ENCODE measurements at places on chromosomes 5 and 9.

GRCh38 chr9:115035841-115036612 is 81.9 kb downstream of the TNC start:
- peak; percentile 85 for DNase-seq

DNA sequence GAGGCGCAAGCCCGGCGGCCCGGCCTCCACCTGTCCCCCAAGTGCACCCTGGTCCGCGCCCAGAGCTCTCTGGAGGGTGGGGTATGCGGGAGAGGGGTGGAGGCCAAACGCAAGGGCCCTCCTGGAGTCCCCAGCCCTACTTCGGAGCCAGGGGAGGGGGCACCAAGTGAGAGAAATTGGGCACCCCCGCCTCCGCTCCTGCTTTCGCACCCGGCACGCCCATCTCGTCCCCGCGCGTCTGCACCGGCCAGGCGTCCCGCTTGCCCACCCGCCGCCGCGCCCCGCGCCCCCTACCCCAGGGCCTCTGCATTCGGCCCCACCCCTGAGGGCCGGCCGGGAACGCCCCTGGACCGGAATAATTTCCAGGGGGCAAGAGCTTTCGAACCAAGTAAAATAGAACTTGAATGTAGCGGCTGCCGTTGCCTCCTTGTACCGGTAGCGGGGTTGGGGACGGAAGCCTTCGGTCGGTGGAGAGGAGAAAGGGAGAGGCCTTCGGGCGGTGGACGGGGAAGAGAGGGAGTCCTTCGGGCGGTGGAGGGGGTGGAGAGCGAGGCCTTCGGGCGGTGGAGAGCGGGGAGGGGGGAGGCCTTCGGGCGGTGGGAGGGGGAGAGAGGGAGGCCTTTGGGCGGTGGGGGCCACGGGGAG is 694 bp upstream of the PHPT1 start:
- DNase-seq, result peak; percentile 61

DNA sequence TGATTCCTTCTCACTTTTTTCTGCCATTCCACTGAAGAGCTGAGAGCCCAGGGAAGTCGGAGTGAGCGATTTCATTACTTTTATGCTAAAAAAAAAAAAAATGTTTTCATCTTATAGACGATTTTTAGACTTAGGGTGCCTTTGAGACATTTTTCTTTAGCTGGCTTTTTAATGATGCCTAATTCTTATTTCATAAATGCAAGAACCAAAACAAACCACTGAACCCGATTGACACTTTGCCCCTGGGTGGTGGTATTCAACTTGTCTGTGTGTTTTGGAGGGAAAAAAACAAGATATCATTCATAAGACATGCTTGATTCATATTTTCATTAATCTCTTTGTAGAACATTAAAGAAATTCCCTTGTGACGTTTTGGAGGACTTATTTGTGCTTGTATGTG is 2.4 kb downstream of the TLE4 start:
- DNase-seq, result no peak

DNA sequence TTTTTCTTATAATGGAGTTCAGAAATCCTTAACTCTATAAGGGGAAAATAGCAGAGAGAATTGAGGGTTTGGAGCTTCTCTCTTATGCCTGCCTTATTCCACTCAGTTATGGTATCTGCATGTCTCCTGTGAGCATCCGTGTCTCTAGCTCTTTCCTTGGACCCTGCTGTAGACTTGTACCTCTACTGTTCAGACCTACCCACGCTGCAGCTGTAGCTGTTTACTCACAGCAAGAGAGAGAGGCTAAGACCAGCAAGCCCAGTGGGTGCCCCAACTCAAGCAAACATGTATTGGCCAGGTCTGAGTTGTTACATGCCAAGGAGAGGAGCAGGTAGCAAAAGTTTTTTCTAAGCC is 7.1 kb upstream of the PCSK1 start:
- DNase-seq, result peak; percentile 18

GRCh38 chr9:127980060-127980705 is 606 bp downstream of the EEIG1 start:
- peak; percentile 50 for DNase-seq

GRCh38 chr5:172429201-172429940 is 25.0 kb downstream of the SH3PXD2B start:
- no peak for DNase-seq
